Stomach (tissue), 19 donors: ENCODE measurements at places on chromosomes 16 and 17. TPM values are rescaled to one million over a fixed set of nuclear protein-coding genes. Genes with fewer than 3 reads are reported as not detected.

GRCh38 chr16:31090540-31090939 is 1.8 kb upstream of the PRSS53 start:
- no peak for DNase-seq

GRCh38 chr17:73431401-73432205 is 119.8 kb upstream of the CDC42EP4 start:
- DNase-seq, result no peak

SLC6A4 gene
- total RNA-seq, result not detected

GNG13 gene
- not detected for total RNA-seq
